ENCODE measurements at places on chromosomes 1 and 21. TPM values are rescaled to one million over a fixed set of nuclear protein-coding genes. Genes with fewer than 3 reads are reported as not detected.

The COPA gene
- 116 TPM for total RNA-seq

The CRNN gene
- not detected for total RNA-seq

DNA sequence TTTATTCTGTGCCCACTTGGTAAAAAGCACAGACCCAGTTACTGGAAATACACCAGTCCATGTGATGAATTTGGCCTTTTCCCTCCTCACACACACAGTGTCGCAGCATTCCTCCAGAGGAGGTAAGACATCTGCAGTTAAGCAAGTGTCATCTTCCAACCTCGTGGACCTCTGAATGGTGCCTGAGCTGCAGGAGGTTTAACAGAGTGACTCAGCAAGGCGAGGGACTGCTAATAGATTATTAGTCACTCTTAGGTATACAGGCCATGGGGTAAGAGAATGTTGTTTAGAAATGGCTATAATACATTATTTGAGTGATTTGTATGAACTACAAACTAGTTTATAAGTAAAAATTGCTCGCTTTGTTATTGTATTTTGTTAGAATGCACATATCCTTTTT lies 8.6 kb upstream of the LRRC8B start:
- no peak for DNase-seq

GRCh38 chr1:112626887-112627286 lies 7.3 kb downstream of the CAPZA1 start:
- no peak for DNase-seq

GRCh38 chr1:108718927-108719655 lies 6.4 kb downstream of the FNDC7 start:
- no peak for DNase-seq

DNA sequence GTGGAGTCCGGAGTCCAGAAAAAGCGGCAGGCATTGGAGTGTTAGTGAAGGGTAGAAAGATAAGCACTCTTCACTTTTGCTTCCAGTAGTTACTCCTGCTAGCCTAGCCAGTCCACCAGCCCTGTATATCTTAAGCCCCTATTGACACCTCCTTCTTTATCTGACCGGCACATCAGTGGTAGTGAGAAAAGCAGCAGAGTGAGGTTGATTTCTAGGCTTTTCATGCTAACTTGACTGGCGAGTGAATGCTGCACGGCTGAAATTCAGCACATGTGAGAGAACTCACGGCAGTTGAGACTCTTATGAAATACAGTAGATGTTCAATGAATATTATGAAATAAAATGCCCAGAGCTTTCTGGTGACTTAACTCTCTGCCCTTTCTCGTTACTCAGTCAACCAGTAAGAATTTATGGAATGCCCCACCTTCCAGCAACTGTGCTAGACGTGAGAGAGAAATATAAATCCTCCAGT lies 128.2 kb downstream of the CACHD1 start:
- no peak for DNase-seq

- no peak for DNase-seq
These were observed 606.3 kb upstream of the PLXNA2 start for GRCh38 chr1:208850442-208850841.

DNA sequence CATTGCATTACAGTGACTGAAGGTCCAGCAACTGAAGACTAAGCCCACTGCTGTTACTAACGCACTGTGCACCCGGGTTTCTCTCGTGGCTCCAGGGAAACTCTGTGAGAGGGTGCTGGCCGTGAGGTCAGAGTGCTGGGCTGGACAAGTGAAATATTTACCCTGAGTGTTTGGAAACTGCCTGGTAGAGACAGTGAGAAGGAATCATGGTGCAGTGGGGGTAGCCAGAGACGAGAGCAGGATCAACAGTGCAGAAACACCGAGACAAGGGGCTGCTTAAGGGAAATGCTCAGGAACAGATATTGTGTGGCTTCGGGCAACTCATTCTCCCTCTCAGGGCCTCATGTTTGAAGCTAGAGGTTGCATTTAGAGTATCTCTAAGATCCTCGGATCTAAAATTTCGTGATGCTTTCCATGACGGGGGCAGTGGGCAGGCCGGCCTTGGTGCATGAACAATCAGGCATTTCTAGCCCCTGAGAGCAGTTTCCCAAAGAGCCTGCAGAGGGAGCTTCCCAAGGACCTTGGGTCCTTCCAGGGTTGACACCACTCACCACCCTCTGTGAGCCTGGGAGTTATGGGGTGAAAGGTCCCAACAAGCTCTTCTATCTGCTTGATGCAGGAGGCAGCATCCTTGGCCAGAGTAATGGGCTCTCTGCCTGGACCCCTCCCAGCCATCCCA lies 9.7 kb downstream of the CD2 start:
- DNase-seq, result no peak

DNA sequence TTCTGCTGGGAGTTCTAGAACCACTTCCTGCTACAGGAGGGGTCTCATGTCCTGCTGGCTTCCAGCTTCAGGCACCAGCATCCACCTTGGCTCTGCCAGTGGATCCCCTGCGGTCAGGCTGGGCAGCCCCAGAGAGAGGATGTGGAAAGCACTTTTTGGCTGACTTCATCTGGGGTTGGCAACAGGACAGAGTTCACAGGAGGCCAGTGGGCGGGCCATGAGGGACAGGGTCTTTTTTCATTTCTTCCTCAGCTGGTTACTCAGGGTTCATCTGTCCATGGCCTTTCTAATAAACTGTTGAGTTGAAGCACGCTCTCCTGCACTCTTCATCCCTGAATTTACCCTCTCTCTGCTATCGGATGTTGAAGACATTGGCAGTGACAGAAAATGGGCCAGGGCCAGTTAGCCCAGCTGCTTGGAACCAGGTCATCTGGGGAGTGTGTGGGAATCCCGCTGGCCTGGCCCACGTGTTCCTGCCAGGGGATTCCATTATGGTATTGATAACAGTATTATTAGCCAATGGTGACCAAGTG lies 45.2 kb downstream of the RPS6KA1 start:
- DNase-seq, result no peak

DNA sequence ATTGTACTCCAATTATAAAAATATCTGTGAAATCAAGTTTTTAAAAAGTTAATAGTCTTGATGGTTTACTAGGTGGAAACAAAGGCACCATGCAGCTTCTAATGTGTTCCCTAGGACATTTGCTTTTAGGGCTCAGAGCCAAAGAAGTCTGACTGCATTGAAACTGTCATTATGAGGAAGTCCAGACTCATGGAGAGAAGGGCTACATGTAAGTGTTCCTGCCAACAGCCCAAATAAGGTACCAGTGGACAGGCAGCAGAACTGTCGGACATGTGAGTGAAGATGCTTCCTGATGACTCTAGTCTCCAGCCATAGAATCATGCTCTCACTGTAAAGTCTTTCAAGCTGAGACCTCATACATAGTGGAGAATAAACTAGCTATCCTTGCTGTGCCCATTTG lies 287.6 kb downstream of the AKT3 start:
- DNase-seq, result no peak

All from CD8-positive, alpha-beta T cell (primary cell).